ENCODE measurements at places on chromosomes 1 and 21.
A peak's percentile ranks its signal among the peaks of the same experiment; 100 is the strongest.

- peaks cover 3% of the 10 kb centered on the region for H3K27me3 ChIP-seq
- no peak for DNase-seq
- no peak overlapping the region for H3K4me3 ChIP-seq
- H3K4me1 ChIP-seq = no peaks in the 10 kb centered on the region
- no peaks in the 10 kb centered on the region for H3K36me3 ChIP-seq
Observed at GRCh38 chr1:223258751-223259198, 105.2 kb downstream of the SUSD4 start.

GRCh38 chr1:147078606-147079399 is 93.5 kb downstream of the PRKAB2 start:
- H3K4me1 ChIP-seq = peaks cover 34% of the 10 kb centered on the region
- H3K27ac ChIP-seq = no peak overlapping the region
- no peak for DNase-seq
- peaks cover 14% of the 10 kb centered on the region for H3K36me3 ChIP-seq

DNA sequence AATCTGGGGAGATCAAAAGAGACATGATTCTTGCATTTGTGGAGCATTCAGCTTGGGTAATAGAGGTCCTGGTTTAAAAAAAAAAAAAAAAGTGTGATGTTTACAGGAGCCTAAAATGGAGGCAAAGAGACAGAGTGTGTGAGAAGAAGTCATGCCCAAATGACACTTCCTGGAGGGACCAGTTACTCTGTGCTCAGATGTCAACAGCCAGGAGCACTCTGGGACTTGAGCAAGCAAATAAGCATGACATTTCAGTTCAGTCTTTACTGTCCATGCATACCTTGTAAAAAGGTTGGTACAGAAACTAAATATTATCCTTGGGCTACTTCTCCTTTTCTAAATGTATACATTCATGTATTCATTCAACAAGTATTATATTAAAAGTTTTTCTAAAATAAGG is 25.2 kb upstream of the ADGRL2 start:
- H3K4me1 ChIP-seq = no peaks in the 10 kb centered on the region
- no peak overlapping the region for H3K27ac ChIP-seq
- H3K4me3 ChIP-seq = no peak overlapping the region
- H3K36me3 ChIP-seq = no peaks in the 10 kb centered on the region
- H3K27me3 ChIP-seq = no peaks in the 10 kb centered on the region
- DNase-seq = no peak

GRCh38 chr1:67749263-67749843 is 64.4 kb downstream of the GADD45A start:
- H3K36me3 ChIP-seq = no peaks in the 10 kb centered on the region
- DNase-seq = no peak
- peaks cover 15% of the 10 kb centered on the region for H3K27me3 ChIP-seq
- peaks cover 34% of the 10 kb centered on the region for H3K4me1 ChIP-seq
- H3K27ac ChIP-seq = no peak overlapping the region
- no peak overlapping the region for H3K4me3 ChIP-seq

DNA sequence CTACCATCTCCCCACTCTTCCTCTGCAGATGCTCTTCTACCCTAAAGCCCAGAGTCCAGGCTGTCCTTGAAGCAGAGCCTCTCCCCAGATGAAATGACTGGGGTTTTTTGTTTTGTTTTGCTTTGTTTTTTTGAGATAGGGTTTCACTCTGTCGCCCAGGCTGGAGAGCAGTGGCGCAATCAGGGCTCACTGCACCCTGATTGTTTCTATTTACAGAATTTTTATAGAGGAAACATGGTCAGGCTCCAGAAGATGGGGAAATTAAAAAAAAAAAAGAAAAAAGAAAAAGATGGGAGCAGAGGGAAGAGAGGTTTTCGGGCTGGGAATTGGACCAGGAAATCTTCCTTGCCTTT is 43.7 kb upstream of the ZNF281 start:
- H3K4me1 ChIP-seq = peaks cover under 1% of the 10 kb centered on the region
- no peak overlapping the region for H3K27ac ChIP-seq
- DNase-seq = no peak
- H3K36me3 ChIP-seq = peaks cover 3% of the 10 kb centered on the region
- H3K4me3 ChIP-seq = no peak overlapping the region

- H3K4me1 ChIP-seq = no peaks in the 10 kb centered on the region
- no peak overlapping the region for H3K27ac ChIP-seq
- H3K4me3 ChIP-seq = no peak overlapping the region
- DNase-seq = no peak
Observed at GRCh38 chr1:91383456-91383855, 21.2 kb downstream of the HFM1 start.

- H3K27me3 ChIP-seq = peaks cover 3% of the 10 kb centered on the region
- H3K27ac ChIP-seq = peak overlapping the region; percentile 25
- H3K4me1 ChIP-seq = peaks cover 53% of the 10 kb centered on the region
Observed at GRCh38 chr1:9823693-9823942, 147 bp downstream of the CLSTN1 start.

GRCh38 chr1:54750596-54750995 is 13.7 kb downstream of the PARS2 start:
- H3K27me3 ChIP-seq = no peaks in the 10 kb centered on the region
- no peaks in the 10 kb centered on the region for H3K36me3 ChIP-seq
- H3K27ac ChIP-seq = no peak overlapping the region
- no peak overlapping the region for H3K4me3 ChIP-seq

- peaks cover 13% of the 10 kb centered on the region for H3K27me3 ChIP-seq
- H3K4me3 ChIP-seq = no peak overlapping the region
- H3K36me3 ChIP-seq = no peaks in the 10 kb centered on the region
- DNase-seq = no peak
- H3K4me1 ChIP-seq = no peaks in the 10 kb centered on the region
Observed at GRCh38 chr1:157961805-157962762, 31.4 kb upstream of the KIRREL1 start.

DNA sequence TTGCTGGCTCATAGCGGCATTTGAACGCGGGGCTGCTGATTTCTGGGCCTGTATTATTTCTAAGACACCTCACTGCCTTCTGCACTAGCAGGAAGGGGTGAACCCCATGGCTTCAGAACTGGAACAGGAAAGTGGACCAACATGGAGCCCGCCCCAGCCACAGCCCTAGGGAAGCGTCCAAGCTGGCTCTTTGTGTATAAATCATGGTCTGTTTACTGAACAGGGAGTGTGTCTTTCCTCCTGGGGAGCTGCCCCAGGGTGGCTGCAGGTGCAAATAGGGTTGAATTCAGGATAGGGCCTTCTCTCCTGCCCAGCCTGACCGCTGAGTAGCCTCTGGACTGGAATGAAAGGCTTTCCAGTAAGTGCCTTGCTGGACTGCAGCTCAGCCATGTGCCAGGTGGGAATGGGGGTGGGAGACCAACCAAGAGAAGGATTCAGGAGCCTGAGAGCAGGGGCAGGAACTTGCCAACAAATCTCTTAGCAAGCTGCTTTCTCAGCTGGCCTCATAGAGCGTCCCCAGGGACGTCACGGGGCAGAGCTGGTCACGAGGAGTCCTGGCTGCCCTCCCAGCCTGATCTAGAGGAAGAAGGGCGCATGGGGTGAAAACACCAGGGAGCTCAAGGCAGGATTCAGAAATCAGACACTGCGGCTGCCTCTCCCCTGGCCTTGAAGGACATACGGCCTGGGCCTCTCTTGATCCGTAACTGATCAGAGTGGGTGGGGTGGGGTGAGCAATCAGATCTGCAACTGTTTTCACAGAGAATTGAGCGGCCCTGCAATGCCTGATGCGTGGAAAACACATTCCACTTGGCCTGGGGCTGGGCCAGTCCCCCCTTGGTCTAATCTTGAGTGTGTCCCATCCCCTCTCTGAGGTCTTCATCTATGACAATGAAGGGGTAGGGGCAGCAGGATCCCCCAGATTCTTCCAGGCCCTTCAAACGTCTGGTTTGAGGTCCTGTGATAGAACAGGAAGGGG is 56.5 kb upstream of the SELENON start:
- H3K27me3 ChIP-seq = no peaks in the 10 kb centered on the region
- H3K4me1 ChIP-seq = peaks cover 3% of the 10 kb centered on the region
- DNase-seq = no peak

DNA sequence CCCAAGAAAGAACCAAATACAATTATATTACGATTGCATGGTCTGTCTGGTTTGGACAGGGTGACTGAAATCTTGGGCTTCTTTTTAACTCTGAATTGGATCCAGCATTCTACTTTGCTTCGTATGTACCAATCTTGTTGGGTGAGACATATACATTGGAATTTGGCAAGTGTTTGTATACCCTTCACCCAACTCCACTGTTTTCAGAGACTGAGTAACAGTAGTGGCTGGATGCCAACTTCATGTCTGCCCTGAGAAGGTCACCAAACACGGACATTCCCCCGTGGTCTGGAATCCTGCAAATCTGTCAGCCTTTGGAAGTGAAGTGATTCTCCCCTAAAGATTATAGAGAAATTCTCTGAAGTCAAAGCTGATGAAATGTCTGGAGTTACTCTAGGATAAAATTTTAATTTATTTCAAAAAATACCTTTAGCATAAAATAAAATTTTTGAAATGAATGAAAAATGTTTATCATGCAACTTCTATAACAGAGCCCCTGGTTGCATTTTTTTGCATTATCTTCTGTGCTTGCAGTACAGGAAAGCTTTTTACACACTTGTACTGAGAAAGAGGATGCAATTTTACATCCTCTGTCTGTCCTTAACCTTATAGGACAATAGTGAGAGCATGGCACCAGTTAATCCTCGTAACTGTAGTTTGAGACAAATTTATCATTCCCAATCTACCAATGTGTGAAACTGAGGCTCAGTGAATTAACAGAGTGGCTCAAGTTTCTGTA is 201.8 kb downstream of the DISC1 start:
- H3K36me3 ChIP-seq = peaks cover 6% of the 10 kb centered on the region
- DNase-seq = no peak
- H3K27me3 ChIP-seq = no peaks in the 10 kb centered on the region
- no peak overlapping the region for H3K27ac ChIP-seq

DNA sequence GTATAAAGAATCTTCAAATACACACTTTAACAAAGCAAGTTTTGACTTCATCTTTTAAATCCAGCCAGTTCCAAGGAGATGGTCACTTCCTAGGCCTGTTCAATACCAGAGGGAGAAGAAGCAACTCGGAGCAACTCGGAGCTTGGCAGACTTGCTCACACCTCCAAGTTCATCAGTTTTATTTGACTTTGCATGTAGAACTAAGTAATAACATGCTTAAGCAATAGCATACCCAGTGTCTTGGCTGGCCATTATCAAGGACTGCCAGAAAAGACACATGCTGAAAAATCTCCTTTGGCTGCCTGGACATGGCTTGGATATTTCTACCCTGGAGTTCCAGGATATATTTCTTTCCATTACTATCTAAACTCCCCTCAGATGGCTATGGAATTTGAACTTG is 52.6 kb downstream of the GNG12 start:
- H3K36me3 ChIP-seq = no peaks in the 10 kb centered on the region
- no peak for DNase-seq
- H3K27me3 ChIP-seq = peaks cover 13% of the 10 kb centered on the region
- H3K4me3 ChIP-seq = no peak overlapping the region

DNA sequence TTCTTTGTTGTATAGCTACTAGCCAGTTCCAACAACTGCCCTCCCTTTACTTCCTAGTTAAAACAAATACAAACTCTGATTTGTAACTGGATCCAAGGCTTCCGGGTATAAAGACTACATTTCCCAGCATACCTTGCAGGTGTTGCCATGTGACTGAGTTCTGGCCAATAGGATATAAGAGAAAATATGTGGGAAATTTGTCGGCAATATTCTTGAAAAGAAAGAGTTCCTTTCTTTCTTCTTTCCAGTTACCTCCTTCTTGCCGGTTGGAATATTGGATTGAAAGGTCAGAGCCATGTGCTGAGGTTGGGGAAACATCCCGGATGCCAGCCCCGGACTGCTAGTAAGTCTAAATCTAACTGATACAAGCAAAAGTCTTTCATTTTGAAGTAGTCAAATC is 23.0 kb upstream of the ZBTB40 start:
- peaks cover 4% of the 10 kb centered on the region for H3K27me3 ChIP-seq
- DNase-seq = peak; percentile 59
- H3K36me3 ChIP-seq = no peaks in the 10 kb centered on the region
- H3K4me1 ChIP-seq = peaks cover 3% of the 10 kb centered on the region
- H3K4me3 ChIP-seq = peak overlapping the region; percentile 73

DNA sequence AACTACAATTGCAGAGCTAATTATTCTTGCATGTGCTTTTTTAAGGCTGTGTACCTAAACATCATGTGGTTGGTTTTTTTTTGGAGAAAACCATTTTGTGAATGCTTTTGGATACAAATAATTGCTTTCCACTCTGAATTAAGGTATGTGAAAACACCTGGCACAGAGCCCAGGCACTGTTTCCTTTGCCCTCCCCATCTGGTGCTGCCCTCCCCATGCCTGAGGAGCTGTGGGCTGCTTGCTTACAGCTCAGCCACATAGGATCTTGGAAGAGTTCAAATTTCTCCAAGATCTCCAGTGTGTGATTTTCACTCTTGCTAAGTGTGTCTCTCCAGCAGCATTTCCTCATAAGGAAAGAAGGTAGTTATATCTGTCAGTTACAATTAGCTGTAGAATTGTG is 27.8 kb downstream of the DNM3 start:
- no peaks in the 10 kb centered on the region for H3K4me1 ChIP-seq
- no peak for DNase-seq
- no peak overlapping the region for H3K27ac ChIP-seq
- H3K36me3 ChIP-seq = no peaks in the 10 kb centered on the region
- peaks cover 15% of the 10 kb centered on the region for H3K27me3 ChIP-seq
- no peak overlapping the region for H3K4me3 ChIP-seq

DNA sequence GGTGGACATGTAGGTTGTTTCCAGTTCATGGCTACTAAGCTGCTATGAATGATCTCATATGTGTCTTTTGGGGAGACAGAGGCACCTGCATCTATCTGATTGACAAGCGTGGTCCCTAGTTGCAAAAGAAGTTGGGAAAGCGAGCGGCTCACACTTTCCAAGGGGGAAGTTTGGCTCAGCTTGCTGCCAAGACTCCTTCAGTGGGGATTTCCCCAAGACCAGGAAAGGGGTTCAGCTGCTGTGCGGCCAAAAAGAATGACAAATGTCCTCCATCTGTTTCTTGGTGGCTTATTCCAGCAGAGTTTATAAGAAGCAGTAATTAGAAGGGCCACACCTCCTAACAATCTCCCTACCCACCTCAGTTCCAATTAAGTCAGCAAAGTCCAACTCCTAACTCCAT is 128.5 kb upstream of the GALNT2 start:
- no peak overlapping the region for H3K27ac ChIP-seq
- H3K4me3 ChIP-seq = no peak overlapping the region
- no peaks in the 10 kb centered on the region for H3K4me1 ChIP-seq

GRCh38 chr1:220326578-220326977 is 54.3 kb upstream of the RAB3GAP2 start:
- H3K4me3 ChIP-seq = no peak overlapping the region
- H3K27ac ChIP-seq = no peak overlapping the region
- no peak for DNase-seq
- H3K4me1 ChIP-seq = no peaks in the 10 kb centered on the region

DNA sequence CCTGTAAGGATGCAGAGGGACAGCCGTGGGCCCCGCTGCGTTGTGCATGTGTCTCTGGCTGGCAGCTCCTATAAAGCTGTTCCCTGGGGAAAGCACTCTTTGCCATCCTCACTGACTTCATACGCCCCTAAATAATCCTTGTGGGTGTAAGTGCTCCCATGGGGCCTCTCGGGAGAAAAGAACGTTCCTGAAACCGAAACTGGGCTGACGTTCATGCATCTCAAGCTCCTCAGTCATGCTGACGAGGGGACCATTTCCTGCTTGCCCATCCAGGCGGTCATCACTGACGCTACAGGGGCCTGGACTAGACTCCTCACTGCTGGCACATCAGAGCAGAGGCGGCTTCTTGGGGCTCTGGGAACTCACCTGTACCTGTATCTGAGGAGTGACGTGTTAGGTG is 73.1 kb upstream of the USP24 start:
- H3K27me3 ChIP-seq = no peaks in the 10 kb centered on the region
- no peaks in the 10 kb centered on the region for H3K36me3 ChIP-seq
- peaks cover 4% of the 10 kb centered on the region for H3K4me1 ChIP-seq
- no peak overlapping the region for H3K27ac ChIP-seq
- DNase-seq = no peak

GRCh38 chr1:42941640-42942330 is 16.9 kb downstream of the SLC2A1 start:
- peaks cover 98% of the 10 kb centered on the region for H3K4me1 ChIP-seq
- peaks cover 80% of the 10 kb centered on the region for H3K36me3 ChIP-seq
- H3K4me3 ChIP-seq = no peak overlapping the region
- H3K27ac ChIP-seq = peak overlapping the region; percentile 84
- no peak for DNase-seq

Data from activated CD4-positive, alpha-beta T cell treated with anti-CD3 and anti-CD28 coated beads, Interleukin-2, amount 10 ng/mL, durations not matched to agents 7 days and 5 days (primary cell).